ENCODE measurements at places on chromosomes 2 and 18.

- DNase-seq: peak; percentile 34
These were observed 58.9 kb upstream of the TEX51 start for GRCh38 chr2:126839796-126840195.

DNA sequence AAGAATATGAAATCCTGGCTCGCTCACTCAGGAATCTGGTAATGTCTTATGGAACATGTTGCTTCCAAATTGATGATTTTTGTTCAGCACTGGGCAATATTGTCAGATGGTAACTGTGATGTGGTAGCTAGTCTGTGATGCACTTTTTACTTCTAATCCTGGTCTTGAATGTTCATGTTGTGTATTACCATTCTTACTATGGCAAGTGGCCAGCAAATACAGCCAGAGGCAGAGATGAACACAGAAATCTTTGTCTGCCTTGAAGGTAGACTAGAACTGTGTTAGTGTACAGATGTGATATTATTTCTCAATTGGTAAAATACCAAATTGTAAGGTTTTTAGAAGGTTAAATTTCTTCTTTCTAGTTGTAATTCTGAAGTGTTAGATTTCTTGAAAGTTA, 83.3 kb downstream of the UBE2E3 start:
- DNase-seq: no peak

- no peak for DNase-seq
These were observed 862.3 kb upstream of the POU3F3 start for GRCh38 chr2:103991591-103991990.

GRCh38 chr2:28445448-28446258, 50.2 kb upstream of the PLB1 start:
- DNase-seq: no peak
